ENCODE measurements at places on chromosomes 11 and 22. TPM values are rescaled to one million over a fixed set of nuclear protein-coding genes. Genes with fewer than 3 reads are reported as not detected.

Gene OPCML
- not detected for total RNA-seq

Gene FADS2
- total RNA-seq: 226 TPM

Gene ADSL
- 115 TPM for total RNA-seq

Gene SLC22A12
- total RNA-seq: not detected

Gene KRTAP5-7
- not detected for total RNA-seq

Gene EHF
- 160 TPM for total RNA-seq

Gene IFITM1
- total RNA-seq: 16.4 TPM

Data from airway epithelial cell (primary cell).